ENCODE measurements at places on chromosomes 1 and 21. TPM values are rescaled to one million over a fixed set of nuclear protein-coding genes. Genes with fewer than 3 reads are reported as not detected.

SPATA45 gene
- 0.18 TPM for polyA plus RNA-seq

DYRK3 gene
- polyA plus RNA-seq, result 4.9 TPM

ILDR2 gene
- 0.46 TPM for polyA plus RNA-seq

AADACL4 gene
- 0.05 TPM for polyA plus RNA-seq

LHX8 gene
- polyA plus RNA-seq, result 0.02 TPM

TUFT1 gene
- 6.9 TPM for polyA plus RNA-seq

VWA1 gene
- 16.8 TPM for polyA plus RNA-seq

CDC20 gene
- 14.1 TPM for polyA plus RNA-seq

SLFNL1 gene
- 0.82 TPM for polyA plus RNA-seq

HMGN1 gene
- polyA plus RNA-seq, result 382 TPM

GPR25 gene
- 0.07 TPM for polyA plus RNA-seq

IL20 gene
- polyA plus RNA-seq, result 0.66 TPM

C1QTNF12 gene
- polyA plus RNA-seq, result 3.4 TPM

ATF3 gene
- 34.6 TPM for polyA plus RNA-seq

PAPPA2 gene
- polyA plus RNA-seq, result 0.02 TPM

CDA gene
- polyA plus RNA-seq, result 2.8 TPM

ZBTB8B gene
- polyA plus RNA-seq, result 0.05 TPM

DNA sequence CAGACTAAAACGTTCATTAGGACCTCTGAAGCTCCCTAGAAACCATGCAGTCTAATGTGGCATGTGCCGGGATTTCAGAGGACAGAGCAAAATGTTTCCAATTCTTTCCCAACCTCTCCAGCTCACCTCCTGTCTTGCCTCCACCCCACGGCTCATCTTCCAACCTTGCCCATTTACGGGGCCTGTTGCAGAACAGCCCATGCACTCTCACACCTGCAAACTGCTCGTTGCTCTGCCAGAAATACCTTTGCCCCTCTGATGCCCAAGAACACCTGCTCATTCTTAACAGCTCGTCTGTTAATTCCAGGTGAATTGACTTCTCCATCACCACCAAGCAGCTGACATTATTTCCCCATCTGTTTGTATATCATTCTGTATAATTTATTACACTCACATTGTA lies 53.9 kb upstream of the LBR start:
- DNase-seq, result no peak

DNA sequence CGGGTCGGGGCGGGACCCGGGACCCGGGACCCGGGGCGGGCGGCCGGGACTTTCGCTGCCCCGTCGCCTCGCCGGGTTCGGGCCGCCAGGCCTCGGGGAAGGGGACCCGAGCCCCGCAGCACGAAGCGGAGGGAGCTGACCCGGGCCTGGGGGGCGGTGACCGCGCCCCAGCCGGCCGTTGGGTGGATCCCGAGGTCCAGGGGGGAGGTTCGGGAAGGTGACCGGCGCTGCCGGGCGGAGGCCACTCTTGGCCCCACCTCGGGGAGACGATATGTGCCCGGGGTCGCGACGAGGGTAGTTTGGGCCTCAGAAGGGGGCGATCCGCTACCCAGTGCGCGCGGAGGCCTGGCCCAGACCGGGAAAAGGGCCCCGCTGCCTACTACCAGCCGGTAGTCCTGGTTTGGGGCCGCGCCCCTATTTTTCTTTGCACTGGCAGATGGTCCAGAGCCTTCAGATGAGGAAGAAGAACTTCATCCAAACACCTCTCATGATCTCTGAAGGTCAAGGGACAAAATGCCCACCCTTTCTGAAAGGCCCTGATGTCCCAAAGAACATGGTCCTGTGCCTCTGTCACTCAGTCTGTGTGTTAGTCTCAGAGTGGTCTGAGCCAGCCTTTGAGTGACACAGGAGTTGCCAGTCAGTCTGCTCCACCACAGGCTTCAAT lies 766 bp downstream of the AGO4 start:
- DNase-seq, result no peak

GRCh38 chr1:110628323-110629105 lies 22.4 kb upstream of the KCNA2 start:
- no peak for DNase-seq

- DNase-seq, result no peak
Observed at GRCh38 chr1:2914702-2915101, 106.6 kb upstream of the ACTRT2 start.

- peak; percentile 51 for DNase-seq
Observed at GRCh38 chr21:34129039-34129891, 55.9 kb downstream of the MRPS6 start.

GRCh38 chr1:23124259-23125026 lies 44.2 kb downstream of the LUZP1 start:
- DNase-seq, result no peak

GRCh38 chr21:31343680-31344480 lies at the start of gene TIAM1:
Gene TIAM1, minus strand, starts transcription at chr21:31344261. Its CDS starts 77,289 bp downstream, at chr21:31266972.
- no peak for DNase-seq

GRCh38 chr1:211527888-211528287 lies 35.9 kb upstream of the RD3 start:
- DNase-seq, result no peak

GRCh38 chr1:151713874-151714273 lies 2.7 kb downstream of the CELF3 start:
- no peak for DNase-seq

GRCh38 chr1:229027622-229028182 lies 243.2 kb upstream of the RAB4A start:
- DNase-seq, result peak; percentile 45

GRCh38 chr1:231817801-231818200 lies 191.2 kb downstream of the DISC1 start:
- DNase-seq, result no peak

GRCh38 chr1:165679282-165680036 lies 18.9 kb downstream of the ALDH9A1 start:
- DNase-seq, result no peak

DNA sequence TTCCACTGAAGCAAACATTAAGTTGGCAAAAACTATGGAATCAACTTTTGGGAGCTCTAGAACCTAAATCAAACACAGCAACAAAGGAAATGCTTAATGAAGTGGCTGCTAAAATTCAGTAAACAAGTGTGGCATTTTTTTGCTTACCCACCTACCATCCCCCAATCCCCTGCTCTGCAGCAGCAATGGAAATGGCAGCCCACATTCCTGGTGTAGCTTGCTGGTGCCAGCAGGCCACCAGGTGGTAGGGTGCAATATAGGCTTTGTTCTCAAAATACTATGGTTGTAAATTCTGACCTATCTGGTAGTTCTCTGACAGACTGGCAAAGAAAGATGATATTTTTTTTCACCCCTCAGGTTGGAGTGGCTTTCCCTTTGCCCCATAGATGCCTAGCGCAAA lies 42.8 kb downstream of the SHCBP1L start:
- no peak for DNase-seq

- no peak for DNase-seq
Observed at GRCh38 chr1:115880981-115881672, 40.2 kb upstream of the NHLH2 start.

DNA sequence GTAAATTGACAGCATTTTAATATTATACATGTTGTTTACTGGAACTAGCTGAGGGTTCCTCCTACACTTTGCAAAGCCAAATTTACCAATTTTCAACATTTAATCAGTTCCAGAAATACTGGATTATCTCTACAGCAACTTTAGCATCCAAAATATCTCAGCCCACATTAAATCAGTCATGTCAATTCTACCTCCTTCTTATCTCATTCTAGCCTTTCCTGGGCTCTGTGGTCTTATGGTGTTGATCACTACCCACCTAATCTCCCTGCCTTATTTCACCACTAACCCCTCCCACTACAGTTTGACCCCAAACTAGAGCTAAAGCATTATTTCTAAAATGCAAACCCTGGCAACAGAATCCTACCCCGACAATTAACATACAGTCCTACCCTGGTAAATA lies 3.3 kb downstream of the OMA1 start:
- DNase-seq, result no peak

- DNase-seq, result no peak
Observed at GRCh38 chr21:23463365-23463764, 2143.9 kb downstream of the MRPL39 start.

DNA sequence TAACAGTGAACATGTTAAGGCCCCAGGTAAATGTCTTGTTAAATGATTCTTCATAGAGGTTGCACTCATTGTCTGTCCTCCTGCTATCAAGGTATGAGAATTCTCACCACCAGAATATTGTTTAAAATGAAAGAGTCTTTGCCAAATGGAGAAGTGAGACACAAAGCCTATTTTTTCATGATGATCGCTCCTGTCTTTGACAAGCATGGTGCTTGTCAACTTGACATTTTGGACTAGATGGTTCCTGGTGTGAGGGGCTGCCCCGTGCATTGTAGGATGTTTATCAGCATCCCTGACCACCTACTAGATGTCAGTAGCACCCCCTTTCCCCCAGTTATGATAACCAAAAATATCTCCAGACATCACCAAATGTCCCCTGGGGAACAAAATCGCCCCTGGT lies 65.6 kb downstream of the MDM4 start:
- DNase-seq, result no peak

- DNase-seq, result no peak
Observed at GRCh38 chr1:7050751-7051665, 265.8 kb downstream of the CAMTA1 start.

- no peak for DNase-seq
Observed at GRCh38 chr1:30806381-30807317, 49.1 kb upstream of the LAPTM5 start.

DNA sequence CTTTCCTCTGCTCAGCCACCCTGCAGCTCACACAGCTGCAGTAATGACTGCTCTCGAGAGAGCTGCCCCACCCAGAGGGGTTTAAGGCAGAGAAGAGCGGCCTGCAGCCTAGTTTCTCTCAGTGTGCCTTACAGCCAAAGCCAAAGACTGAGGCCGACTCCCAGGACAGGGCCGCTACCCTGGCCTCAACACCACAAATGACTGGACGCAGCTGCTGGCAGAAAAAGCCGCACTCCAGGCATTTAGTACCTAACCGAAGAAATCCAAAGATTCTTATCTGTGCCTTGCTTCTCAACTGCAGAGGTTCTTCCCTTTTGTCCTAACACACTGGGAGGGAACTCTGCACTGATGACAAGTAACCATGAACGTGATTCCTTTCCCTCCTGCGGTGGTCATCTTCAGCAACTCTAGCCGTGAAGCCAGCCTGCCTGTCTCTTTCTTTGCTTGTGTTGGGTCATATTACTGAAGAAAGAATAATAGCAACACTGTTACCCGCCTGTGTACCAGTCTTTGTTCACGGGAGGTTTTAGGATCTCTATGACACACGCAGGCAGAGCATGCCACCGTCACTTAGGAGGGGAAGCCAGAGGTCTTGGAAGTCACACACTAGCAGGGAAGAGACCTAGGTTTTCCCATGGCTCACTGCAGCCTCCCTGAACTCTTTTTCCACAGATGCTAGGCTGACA lies 202.7 kb downstream of the RHOU start:
- peak; percentile 51 for DNase-seq

- DNase-seq, result no peak
Observed at GRCh38 chr1:151158326-151158725, 1.9 kb downstream of the TNFAIP8L2 start.

- no peak for DNase-seq
Observed at GRCh38 chr1:66285618-66286270, 248.2 kb upstream of the SGIP1 start.

DNA sequence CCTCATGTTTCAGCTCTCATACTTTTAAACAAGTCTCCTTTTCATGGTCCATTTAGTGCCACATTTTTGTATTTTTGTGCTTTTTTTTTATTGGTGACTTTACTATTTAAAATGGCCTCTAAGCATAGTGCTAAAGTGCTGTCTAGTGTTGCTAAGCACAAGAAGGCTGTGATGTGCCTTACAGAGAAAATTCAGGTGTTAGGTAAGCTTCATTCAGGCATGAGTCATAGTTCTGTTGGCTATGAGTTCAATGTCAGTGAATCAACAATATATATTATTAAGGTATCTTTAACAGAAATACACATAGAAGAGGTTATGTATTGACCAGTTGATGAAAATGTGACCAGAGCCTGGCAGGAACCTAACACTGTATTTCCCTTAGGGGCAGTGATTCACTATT lies 12.8 kb upstream of the FUBP1 start:
- DNase-seq, result no peak

Data from thymus (tissue), 14 donors.